Mesendoderm (in vitro differentiated cells): ENCODE measurements at places on chromosomes 2 and 18.

GRCh38 chr2:132595693-132596092, 74.3 kb downstream of the LYPD1 start:
- DNase-seq, result no peak

DNA sequence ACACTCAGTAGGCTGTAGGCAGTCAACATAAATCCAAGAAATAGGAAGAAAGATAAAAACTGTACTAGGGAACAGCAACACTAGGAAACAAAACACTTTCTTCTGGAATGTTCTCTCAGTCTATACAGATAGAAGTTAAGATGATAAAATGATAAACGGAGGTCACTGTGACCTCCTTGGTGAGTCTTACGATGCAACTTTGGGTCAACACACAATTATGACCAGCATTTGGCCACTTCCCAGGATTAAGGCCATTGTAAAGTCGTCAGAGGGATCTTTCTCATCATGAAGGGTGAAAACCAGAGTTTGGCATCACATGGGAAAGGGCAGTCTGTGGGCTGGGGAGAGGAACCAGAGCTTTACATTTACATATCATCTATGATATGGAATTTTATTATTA, 33.4 kb downstream of the LAMA3 start:
- no peak for DNase-seq

- DNase-seq, result no peak
Measured at GRCh38 chr2:136901732-136902131, 136.4 kb downstream of the THSD7B start.

- DNase-seq, result no peak
Measured at GRCh38 chr2:30358842-30359241, 88.2 kb upstream of the LCLAT1 start.
